ENCODE measurements at places on chromosomes 1 and 21.

DNA sequence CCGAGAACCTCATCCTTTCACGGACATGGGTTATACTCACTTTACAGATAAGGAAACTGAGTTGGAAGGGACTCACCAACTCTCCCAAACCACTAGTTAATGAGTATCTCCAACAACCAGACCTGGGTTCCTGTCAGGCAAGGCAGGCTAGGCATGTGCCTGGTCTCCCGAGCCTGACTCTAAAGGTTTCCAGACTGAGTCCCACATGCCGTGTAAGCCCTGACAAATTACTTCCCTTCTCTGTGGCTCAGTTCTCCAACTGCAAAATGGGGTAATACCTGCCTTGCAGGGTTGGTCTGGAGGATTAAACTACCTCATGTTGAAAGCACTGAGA lies 34.3 kb downstream of the SSBP3 start:
- no peak for DNase-seq

DNA sequence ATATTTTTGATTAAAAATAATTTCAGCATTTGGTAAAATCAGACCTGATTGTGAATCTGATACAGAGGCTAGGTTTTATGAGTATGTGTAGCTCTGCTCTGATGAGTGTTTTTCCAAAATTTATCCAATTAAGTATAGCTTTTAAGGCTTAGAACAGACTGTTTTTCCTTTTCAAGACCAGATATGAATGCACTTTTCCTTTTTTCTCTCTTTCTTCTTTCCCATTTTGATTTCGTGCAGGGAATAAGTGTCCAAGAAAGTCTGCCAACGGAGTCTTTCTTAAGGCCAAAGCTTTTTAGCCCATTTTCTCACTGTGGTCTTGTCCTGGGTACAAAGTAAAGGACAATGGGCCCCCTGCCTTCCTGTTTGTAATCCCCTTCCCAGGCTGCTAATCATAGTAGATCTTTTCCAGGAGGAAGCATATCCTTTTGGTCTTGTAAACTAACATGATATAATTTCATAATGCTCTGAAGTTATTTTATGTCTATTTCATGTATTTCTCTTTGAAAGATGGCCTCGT lies 2.9 kb downstream of the KIF1B start:
- no peak for DNase-seq

DNA sequence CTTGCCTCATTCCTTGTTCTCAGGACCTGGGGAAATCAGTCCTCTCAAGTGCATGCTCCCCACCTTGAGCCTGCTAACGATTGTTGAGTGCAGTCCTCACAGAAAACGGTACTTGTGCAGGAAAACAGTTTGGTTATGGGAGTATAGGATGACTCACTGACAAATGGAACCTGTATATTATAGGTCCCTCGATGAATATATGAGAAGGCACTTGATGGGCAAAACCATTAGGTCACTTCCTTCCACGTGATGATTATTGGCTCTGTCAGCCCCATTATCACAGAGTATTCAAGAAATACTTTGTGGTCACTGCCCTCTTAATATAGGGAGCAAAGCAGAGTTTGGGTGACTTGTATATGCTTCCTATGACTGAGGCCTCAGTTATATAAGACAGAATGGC lies 6.2 kb downstream of the CCDC17 start:
- DNase-seq = no peak

DNA sequence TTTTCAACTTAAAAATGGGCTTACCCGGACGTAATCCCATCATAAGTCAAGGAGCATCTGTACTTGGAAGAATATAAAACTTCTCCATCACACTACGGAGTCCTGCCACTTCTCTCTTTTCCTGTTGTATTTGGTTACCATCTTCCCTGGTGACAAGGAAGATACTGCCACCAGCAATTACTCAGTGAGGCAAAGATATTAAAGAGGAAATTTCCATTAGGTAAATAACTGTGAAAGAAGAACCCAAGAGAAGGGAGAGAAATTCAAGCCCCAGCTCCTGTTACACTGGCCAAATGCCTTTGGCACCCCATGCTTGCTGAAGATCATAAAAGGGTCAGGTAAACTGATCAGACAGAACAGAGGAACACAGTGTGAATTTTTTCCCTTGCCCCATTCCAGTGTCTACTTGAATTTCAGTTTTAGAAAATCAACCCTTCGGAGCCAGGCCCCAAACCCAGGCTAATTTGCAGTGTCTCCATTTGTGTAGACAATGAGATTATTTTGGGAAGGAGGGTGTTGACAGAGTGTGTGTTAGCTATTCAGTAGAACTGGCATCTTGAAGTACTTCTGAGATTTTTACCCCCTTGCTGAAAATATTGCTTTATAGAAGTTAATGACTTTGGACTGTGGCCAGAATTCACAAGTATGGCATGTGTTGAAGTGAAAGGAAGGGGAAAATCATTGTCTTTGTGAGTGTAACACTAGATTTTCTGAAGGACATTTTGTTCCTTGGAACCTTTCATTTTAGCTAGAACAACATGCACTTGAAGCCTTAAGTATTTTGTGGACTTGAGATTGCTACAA lies 167.1 kb downstream of the DHRS3 start:
- DNase-seq = no peak

DNA sequence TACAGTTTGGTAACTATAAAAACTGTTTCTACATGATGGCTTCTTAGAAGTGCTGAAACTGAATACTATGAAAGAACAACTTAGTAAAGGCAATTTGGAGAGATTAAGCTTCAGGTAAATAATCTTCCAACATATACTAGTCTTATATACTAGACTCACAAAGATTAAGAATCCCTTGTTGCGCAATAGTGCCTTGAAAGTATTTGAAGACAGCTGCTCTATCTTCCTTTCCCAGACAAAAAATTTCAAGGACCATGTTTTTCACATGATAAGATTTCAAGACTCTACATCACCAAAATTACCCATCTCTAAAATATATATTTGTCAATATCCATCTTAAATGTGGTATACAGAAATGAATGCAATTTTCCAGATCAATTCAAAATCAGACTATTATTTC lies 37.7 kb upstream of the ASPM start:
- DNase-seq = no peak

- DNase-seq = no peak
Observed at GRCh38 chr1:53381790-53382401, 54.0 kb upstream of the LRP8 start.

GRCh38 chr1:38964140-38964548 lies 22.5 kb upstream of the RHBDL2 start:
- DNase-seq = no peak

DNA sequence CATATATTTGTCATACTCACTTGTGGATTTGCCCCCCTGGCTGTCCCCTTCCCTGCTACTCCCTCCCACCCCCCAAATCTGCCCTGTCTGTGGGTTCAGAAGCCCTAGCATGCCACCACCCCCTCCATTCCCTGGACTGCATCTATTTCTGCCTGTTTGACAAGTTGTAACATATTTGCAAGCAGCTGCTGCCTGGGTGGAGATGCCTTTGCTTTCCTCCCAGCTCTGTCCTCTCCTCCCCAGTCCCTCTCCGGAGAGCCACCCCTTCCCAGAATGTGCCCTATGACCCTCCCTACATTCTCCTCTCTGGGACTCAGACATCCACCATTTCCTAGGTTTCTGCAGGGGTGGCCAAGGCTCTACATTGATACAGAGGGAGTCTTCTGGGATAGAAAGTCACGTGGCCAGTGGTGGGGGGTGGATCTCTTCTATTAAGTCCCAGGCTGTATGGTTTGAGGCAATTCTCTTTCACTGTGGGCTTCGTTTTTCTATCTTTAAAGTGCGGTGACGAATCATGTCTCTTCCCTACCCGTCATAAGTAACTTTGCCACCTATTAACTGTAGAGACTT lies 6.0 kb upstream of the MYOG start:
- DNase-seq = no peak

DNA sequence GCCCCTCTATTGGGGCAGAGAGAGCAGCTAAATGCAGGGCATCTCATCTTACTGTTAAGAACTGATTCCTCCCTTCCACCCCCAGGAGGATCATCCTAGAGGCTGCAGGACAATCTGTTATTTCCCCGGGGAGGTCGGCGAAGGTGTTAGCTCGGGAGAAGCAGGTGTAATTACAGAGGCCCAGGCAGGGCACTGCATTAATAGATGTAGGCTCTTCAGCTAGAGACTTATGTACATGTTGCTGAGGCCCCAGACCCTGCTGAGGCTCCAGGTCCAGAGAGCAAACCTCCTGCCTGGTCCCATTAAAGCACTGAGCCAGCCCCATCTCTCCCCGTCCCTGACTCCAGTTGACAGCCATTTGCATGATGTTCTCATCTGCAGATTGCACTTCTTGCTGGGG lies 320.3 kb upstream of the VAMP3 start:
- DNase-seq = no peak
